ENCODE measurements at places on chromosomes 13 and 19.

DNA sequence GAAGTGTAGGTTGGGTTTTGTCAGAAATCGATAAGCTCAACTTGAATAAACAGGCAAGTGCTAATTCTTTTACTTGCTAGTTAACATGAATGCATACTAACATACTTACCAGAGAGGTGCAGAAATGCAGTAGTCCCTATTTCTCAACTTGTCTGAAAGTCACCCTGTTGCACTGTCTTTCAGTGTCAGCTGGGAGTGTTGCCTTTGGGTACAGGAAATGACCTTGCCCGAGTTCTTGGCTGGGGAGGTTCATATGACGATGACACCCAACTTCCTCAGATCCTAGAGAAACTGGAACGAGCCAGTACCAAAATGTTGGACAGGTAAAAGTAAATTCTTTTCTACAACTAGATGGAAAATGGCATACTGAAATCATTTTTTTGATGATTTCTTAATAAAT, 103.5 kb upstream of the AKAP11 start:
- no peak for DNase-seq

GRCh38 chr19:48975947-48976847, 11.1 kb downstream of the FTL start:
- no peak for DNase-seq

- no peak for DNase-seq
Observed at GRCh38 chr19:45762870-45763631, 6.0 kb downstream of the SIX5 start.

DNA sequence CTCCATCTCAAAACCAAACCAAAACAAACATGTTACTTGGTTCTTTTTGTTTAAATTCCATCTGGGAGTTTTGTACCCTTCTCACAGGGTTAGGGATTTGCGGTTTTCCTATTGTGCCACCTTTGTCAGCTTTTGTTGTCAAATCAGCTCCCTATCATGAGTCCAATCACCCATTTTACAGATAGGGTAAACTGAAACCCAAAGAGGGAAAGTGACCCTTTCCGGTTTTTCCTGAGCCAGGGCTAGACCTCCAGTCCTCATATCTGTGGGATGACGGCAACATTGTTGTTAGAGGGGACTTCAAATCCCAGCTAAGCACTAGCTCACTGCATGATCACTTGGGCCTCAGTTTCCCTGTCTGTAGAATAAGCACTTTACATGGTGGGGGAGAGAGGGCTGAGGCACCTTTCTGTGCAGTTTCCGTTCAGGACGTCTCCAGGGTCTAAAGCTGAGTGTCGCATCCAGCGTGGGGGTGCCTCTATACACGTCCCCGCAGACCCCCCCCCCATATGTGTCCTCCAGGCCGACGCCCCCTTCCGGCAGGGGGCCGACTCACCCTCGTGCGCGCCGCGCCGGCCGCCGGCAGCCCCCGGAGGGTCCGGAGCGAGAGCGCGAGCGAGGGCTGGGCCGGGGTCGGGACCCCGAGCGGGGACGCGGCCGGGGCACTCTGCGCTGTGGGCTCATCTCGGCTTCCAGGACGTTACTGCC, 3.9 kb downstream of the CCDC194 start:
- DNase-seq: no peak

DNA sequence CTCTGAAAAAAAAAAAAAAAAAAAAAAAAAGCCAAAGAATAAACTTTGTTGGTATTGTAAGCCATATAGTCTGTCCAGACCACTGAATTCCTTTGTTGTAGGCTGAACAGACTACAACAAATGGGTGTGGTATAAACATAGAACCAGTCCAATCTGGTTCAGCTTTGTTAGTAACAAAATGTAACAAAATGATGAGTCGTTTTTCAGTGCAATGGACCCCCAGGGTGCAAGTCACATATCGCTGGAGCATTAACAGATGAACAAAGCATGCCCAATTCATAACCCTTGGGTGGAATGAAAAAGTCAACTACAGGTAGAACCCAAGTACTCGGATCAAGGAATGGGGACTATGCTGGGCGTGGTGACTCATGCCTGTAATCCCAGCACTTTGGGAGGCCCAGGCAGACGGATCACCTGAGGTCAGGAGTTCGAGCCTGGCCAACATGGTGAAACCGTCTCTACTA, 13.6 kb upstream of the FCHO1 start:
- no peak for DNase-seq

DNA sequence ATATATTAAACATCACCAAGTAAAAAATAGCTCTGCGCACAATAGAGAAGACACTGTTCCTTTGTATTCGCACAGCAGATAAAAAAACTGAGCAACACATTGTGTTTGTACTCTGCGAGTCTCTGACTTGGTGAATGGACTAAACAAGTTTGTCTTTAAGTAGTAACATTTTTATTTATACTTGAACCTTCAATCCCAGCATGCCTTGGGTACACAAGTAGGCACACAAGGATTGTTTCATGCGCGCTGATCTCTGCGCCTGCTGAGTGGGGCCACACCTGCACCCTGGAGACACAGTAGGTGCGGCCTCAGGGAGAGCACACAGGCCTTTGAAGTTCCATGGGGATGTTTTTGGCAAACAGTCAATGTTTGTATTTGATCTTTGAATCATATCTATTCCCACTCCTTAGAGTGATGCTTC, 318.9 kb downstream of the MYO16 start:
- DNase-seq: no peak

- no peak for DNase-seq
Observed at GRCh38 chr13:30466358-30466714, 600 bp upstream of the HMGB1 start.

DNA sequence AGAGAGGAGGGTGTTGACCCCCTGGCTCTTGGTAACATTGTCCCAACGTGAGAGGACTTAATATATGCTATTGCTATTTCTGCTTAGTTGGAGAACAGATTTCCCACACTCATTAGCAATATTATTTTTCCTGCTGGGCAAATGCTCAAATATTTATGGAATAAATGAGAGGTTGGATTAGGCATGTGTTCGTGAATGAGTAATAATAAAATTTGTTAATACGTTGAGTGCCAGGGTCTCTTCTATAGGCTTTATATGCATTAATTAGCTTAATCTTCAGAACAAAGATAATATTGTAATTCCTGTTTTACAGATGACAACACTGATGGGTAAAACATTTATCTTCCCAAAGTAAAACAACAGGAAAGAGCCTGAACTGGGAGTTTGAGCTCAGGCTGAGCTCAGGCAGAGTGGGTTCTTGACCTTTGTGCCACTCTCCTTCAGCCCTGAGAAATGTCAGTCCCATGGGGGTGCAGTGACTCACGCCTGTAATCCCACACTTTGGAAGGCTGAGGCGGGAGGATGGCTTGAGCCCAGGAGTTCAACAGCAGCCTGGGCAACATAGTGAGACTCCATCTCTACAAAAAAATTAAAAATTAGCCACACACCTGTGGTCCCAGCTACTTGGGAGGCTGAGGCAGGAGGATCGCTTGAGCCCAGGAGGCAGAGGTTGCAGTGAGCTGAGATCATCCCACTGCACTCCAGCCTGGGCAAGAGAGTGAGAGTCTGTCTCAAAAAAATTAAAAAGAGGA, 1.2 kb downstream of the ZNF233 start:
- no peak for DNase-seq

DNA sequence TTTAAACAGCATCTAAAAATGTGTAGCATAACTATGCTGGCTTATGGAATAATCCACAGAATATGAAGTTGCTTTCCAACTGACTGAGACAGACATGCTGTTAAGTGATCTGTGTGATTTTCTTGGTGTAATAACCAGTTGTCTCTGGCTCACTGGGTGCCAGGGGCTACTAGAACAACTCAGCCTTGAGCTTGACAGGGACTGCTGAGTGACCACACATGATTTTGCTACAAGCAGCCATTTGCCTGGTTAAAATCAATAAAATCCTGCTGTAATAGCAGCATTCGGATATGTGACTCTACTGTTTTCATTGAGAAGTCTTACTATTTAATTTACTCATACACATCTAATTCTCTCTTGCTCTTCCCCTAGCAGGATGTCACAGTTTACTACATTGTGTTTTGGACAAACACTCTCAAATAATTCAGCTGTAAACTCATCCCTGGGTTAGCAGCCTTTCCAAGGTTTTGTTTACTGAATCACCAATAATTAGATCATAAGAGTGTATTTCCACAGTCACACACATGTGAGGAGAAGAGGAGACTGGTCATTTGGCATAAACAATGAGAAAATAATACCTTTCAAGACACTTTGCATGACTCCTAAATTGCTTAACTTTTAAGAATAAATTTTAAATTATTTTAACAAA, 426.2 kb downstream of the PCDH9 start:
- DNase-seq: no peak

GRCh38 chr19:11088506-11089253, 583 bp upstream of the LDLR start:
- no peak for DNase-seq

DNA sequence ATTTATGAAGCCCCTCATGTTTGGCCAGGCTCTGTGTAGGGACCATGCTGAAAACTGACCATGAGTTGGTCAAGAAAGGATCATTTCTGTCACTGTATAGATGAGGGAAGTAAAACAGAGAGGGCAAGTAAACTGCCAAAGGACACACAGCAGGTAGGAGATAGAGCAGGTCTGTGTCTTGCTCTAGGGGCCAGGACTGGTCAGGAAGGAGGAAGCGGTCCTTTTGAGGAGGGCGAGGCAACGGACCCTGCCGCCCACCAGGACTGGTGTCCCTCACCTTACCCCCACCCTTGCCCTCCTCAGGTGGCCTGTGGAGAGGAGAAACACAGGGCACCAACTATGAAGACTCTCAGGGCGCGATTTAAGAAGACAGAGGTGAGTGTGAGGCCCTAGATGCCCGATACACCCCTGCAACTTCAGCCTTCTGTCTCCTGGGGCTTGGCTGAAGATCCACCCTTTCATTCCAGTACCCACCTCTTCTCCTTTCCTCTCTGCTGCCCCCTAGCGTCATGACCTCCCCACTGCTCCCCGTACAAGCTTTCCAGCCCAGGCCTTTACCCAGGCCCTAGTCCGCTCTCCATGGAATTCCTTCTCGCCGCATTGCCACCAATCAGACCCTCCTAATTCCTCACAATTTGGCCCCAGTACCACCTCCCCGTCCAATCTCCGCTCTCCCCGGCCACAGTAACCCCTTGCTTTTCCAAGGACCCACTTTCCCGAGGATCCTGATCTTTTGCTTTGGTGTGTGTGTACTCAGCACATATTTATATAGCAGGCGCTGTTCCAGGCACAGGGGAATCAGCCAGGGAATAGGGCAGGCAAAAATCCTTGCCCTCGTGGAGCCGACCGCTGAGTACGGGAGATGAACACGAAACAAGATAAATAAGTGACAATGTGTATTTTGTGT, 3.9 kb downstream of the ANKRD24 start:
- peak; percentile 87 for DNase-seq

GRCh38 chr13:23723471-23723870, 153.3 kb downstream of the TNFRSF19 start:
- no peak for DNase-seq

- no peak for DNase-seq
Observed at GRCh38 chr19:19774354-19775033, 41.6 kb upstream of the ZNF14 start.

DNA sequence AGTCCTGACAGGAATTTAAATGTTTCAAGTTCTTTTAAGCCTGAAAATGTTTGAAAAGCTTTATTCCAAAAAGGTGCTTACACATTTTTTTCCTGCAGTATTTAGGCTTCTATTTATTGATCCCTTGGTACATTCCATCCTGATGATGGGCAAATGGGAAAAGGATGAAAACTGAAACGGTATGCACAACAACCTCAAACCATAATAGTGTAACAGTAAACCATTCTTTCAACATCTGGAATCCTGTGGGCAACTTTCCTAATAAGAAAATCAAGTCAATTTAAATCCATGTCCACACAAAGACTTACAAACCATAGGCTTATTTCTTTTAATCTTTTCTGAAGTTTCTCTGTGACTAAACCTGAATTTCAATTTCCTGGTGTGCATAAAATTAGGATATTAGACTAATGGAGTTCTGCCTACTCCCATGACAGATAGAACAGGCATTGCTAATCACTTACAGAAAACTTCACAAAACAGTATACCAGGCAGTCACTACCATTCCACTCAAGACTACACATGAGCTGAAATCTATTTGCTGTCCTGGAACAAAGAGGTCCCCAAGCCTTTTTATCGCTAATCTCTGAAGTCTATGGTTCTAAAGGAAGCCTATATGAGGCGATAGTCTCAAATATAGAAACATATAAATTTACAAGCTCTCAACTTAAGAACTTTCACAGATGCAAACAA, 103.3 kb downstream of the DLEU7 start:
- no peak for DNase-seq

- no peak for DNase-seq
Observed at GRCh38 chr19:18526316-18526715, 4.4 kb upstream of the ELL start.

- DNase-seq: no peak
Observed at GRCh38 chr19:33450689-33451088, 70.9 kb downstream of the PEPD start.

GRCh38 chr13:60178327-60178726, 14.6 kb upstream of the DIAPH3 start:
- DNase-seq: no peak
